ENCODE measurements at places on chromosomes 1 and 21. TPM values are rescaled to one million over a fixed set of nuclear protein-coding genes. Genes with fewer than 3 reads are reported as not detected.

Gene NUDT4B
- total RNA-seq, result not detected

Gene IL22RA1
- total RNA-seq, result 1.0 TPM

Gene MTF2
- 15.4 TPM for total RNA-seq

Gene FBXO2
- 18.0 TPM for total RNA-seq

Gene CHIT1
- total RNA-seq, result 3.4 TPM

Gene CDA
- 3.1 TPM for total RNA-seq

Gene LIPI
- not detected for total RNA-seq

Gene RNU5D-1
- not detected for total RNA-seq

Gene CFAP141
- total RNA-seq, result not detected

Gene NEK7
- 112 TPM for total RNA-seq

Gene ACBD6
- total RNA-seq, result 45.5 TPM

Gene RIMS3
- total RNA-seq, result 3.6 TPM

Gene CLEC20A
- not detected for total RNA-seq
